ENCODE measurements at places on chromosomes 4 and X.

- no peak for DNase-seq
Observed at GRCh38 chrX:41518841-41519220, 71.7 kb downstream of the NYX start.

GRCh38 chr4:10856271-10856782 is 171.8 kb upstream of the CLNK start:
- no peak for DNase-seq

- no peak for DNase-seq
Observed at GRCh38 chr4:143643399-143643798, 57.1 kb downstream of the FREM3 start.

GRCh38 chrX:71111141-71111843 is at the start of gene IL2RG:
TSS of gene IL2RG (minus strand) at chrX:71111577. CDS start at chrX:71111539, 38 bp downstream.
- peak; percentile 65 for DNase-seq

DNA sequence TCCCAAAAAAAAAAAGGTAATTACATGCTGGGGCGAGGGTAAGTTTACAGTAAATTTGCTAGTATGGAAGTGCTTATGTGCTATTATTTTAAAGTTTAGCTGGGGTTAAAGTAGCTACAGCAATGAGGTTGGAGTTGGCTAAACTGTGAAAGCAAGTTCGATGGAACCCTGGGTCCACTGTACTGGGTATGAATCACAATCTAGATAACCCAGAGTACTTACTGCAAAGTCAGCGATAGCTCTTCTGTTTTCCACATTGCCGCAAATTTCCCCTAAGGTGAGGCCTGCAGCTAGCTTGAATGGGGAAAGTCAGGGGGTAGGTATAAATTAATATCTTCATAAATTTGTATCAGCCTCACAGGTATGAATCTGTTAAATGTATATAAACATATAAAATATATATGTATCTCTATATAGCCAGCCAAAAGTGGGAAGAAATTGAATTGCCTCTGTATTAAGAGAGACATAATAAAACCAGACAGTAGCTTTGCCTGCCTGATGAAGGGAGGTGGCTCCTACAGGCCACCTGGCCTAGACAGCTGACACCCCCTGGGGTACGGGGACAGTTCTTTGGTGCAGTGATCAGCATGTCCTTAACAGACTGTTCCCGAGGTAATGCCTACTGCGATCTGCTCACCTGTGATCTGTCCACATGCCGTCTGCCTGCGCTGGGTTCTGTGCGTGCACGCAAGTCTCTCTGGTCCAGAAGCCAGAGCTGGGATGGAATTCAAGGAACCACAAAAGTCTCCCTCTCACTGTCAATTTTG is 30.6 kb downstream of the CLRN2 start:
- no peak for DNase-seq

DNA sequence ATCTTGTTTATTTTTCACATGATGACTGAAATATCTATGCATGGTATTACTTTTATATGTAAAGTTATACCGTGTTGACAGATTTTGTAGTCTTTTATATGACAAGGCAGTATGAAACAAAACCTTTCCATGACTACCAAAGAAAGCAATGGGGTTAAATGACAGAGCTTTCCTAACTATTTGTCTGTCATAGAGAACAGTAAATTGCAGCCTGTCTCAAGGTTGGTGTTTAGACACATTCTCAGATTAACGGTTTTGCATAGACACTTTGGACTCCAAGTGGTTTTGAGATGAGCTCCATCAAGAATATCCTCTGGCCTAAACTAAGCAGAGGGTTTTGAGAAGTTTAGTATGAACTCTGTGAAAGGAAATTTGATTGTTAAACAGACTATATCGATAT is 180.7 kb upstream of the TENM3 start:
- no peak for DNase-seq

DNA sequence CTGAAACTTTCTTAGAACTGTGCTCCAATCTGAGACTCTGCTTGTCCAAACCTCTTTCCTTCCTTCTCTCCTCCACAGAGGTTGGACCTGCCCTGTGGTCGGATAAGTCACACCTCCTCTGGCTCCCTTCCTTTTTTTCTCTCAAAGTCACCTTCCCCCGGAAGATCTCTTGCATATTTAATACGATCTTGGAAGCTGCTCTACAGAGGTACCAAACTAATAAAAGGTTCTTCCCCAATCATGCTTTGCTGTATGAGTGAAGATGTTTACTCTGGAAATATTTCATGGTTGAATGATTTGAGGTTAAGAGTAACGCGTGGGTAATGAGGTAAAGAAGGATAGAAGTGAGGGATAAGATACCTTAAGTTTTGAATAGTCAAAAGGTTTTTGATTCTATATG is 166.0 kb downstream of the ATG4A start:
- no peak for DNase-seq

- no peak for DNase-seq
Observed at GRCh38 chr4:7431696-7432530, 2.8 kb downstream of the PSAPL1 start.

- DNase-seq = no peak
Observed at GRCh38 chr4:124899997-124900396, 187.5 kb upstream of the ANKRD50 start.

DNA sequence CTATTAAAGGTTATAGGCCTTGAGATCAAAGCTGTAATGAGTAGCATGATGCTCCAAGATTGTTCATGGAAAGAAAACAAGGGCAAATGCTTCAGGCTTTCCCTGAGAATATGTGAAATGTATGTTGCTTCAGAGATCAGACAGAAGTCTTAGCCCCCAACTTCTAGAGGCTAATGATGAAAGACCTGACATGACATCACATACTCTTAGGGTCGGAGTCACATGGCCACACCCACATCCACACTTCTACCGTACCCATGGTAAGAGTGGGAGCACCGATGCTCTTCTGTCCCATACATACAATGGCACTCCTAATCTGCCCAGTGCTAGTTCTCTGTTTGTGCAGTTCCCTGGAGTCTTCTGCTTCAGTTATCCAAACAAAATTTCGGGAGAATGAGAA is 111.9 kb upstream of the ACSL4 start:
- DNase-seq = no peak

GRCh38 chrX:33307911-33308354 is 96.6 kb upstream of the DMD start:
- no peak for DNase-seq

DNA sequence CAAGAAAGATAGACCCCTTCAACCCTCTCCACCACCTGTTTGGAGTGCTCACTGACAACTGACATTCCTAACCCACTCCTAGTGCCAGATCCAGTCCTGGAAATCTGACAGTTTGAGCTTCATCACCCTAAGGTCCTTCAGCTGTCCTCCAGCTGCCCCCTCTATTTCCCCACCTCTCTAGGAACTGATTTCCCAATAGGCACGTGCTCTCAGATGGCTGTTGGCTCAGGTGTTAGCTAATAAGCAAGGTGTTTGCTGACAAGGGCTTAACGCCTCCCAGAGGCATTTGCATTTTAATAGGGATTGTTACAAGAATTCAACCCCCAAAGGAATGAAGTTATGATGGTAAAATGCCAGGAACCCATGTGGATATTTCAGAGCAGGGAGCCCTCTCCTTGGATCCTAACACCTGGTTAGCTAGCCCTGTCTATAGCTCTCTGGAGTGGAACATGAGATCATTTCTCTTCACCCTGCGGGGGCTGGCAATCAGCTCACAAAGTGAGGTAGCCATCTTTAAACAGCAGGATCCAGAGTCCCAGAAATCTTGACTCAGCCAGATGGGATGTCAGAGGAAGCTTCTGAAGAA is 348.5 kb upstream of the SFRP2 start:
- DNase-seq = no peak

DNA sequence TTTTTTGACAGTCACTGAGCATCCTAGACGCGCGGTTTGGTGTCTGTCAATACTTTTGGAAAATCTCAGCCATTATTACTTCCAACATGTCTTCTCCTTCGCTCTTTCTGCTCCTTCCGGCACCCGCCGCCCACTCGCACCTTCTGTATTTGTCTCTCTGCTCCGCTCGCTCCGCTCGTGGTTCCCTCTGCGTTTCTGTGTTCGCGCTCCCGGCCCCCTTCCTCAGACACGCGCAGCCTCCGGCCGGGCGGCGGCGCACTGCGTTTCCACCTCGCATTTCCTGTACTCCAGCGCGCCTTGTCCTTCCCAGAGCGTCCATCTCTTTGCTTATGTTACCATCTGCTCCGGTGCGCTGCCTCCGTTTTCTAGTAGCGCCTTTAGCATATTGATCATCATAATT is 21.1 kb downstream of the PDE6B start:
- DNase-seq = no peak

GRCh38 chrX:127011629-127012028 is 192.1 kb downstream of the PRR32 start:
- DNase-seq = no peak

- no peak for DNase-seq
Observed at GRCh38 chrX:74800062-74800461, 125.2 kb downstream of the NEXMIF start.

- no peak for DNase-seq
Observed at GRCh38 chr4:12889054-12889453, 595.1 kb downstream of the RAB28 start.

DNA sequence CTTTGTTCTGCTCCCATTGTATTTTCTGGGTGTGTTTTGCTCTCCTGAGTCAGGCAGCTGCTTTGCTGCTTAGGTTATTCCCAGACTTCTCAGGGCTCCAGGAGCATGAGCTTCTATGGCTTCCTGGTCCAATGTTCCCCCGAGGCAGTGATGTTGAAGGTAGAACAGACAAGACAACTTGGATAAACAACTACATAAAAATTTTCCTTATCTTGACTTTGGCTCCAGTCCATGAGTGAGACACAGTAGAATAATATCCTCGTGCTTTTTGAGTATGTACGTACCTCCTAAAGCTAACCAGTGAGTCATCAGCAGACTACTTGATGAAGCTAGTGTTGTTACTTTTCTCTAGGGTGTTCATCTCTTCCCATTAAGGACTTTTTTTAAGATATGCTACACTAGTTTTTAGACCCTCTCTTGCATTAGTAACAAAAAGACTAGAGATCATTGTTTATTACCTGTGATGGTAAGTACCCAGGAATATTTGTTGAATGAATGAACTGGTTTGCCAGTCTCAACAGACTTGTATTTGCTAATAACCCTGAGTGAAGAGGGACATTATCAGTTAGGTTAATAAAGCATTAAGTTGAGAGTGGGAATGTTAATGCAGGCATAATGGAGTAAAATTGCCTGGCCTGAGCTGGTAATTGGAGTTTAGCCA is 131.9 kb downstream of the FHIP1A start:
- DNase-seq = no peak

GRCh38 chr4:82969414-82969813 is 41.2 kb downstream of the LIN54 start:
- no peak for DNase-seq

DNA sequence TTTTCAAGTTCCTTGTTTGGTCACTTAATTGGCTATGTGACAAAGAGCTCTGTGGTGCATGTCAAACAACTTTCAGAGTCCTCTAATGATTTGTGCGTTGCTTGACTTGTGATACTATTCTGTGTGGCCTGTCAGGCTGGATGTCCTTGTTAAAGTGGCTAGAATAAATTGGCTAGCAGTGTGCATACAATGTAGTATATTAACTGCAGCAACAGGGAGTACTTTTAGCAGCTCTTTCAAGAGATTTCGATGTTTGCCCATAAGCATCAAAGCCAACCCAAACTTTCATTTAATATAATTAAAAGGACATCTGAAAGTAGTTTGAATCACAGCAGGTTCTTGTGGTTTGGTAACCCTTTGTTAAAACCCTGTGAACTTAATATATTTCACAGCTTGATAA is 718.9 kb downstream of the ADGRL3 start:
- no peak for DNase-seq

DNA sequence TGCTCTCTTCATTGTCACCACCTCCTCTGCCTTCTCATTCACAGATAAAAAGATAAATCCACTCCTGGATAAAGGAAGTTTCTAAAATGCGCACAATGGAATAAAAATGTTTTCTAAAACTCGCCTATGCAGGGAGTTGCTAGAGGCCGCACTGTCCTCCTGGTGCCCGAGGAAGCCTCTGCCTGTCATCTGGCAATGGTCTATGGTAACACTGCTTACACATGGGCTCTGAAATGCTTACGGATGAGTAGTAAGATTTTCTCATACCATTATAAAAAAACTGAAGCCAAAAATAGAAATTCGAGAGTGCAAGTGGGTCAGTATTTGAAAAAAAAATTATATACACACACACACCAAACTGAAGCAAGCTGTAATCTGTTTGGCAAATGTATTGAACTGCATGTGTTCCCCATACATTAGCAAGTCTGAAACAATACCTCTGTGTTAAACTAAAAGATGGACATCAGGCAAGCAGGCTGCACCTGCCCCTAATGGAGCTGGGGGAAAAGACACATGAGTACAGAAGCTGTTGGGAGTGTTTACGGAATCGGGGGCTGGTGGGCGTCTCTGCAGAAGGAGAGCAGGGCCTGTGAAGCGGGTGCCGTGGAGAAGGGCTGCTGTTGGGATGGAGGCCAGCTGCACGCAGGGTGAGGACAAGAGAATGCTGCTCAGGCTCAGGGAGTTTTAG is 103.3 kb upstream of the FAT1 start:
- no peak for DNase-seq

DNA sequence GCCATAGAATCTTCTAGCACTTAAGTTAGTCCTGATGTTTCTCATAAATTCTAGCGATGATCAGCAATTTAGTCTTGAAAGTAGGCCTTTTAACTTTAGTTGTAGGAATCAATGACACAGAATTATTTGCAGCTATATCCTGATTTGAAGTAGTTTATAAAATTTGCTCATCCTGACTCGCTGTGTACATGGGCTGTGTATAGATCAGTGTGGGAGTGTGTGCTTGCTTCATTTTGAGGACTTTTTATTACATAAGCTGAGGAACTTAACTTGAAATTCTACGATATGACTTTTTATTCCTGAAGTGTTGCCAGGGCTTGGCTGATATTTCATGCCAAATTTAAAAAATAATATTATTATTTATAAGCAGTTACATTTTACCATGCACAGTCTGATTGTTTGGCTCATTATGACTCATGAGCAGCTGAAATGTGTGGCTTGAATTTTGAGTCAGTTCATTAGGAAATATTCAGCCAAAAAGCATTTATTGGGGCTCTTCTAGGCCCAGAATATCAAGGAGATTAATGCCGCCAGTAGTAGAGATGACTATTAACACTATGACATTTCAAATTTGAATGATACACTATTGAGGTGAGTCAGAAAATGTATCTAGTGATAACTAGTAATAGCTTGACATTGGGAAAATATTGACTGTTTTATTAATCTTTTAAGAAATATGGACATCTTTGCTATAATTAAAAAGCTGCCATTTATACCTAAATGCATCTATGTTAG is 128.9 kb upstream of the LIMCH1 start:
- no peak for DNase-seq

All from stimulated activated CD8-positive, alpha-beta memory T cell treated with anti-CD3 and anti-CD28 coated beads, Interleukin-15, amount 100 ng/mL, for 48 hours (primary cell).